Esophagus squamous epithelium (tissue), 5 donors: ENCODE measurements at places on chromosomes 6 and 20. TPM values are rescaled to one million over a fixed set of nuclear protein-coding genes. Genes with fewer than 3 reads are reported as not detected.

Gene EMILIN3
- total RNA-seq: not detected

DNA sequence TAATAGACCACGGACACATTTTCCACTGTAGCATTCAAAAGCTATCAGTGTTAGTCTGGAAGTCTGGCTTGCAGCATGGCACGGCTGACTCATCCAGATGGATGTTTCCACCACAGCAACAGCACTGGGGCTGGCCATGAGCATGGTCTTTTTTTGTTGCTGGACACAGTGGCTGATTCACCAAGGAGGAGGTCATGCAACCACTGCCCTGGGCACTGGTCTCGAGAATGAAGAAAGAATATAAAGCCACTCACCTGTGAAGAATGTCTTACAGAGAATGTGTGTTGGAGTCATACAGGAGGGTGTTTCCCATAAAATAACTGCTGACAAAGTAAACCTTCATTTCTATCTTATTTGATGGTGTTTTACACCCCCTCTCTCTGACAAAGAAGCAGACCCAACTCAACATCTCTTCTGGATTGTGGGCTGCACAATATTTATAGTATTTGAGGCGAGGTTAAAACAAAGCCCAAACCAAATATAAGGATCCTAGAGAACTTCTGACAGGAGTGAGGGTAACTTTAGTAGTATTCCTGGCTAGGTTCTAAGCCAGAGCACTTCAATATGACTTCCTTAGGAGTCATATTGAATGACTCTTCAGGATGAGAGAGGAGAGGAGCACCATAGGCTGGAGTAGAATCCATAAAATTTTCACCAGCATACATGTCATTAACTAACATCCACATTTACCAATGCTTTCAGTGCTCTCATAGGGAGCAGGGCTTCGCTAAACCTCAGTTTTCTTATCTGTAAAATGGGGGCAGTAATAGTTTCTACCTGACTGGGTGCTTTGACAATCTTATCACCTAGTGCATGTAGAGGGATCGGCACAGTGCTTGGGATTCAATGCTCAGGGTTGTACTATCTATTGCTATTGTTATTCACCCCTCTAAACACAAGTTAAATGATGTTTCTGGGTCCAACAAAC is 121.4 kb downstream of the KIF13A start:
- no peak for DNase-seq
- H3K36me3 ChIP-seq: no peaks in the 10 kb centered on the region
- H3K4me3 ChIP-seq: no peak overlapping the region
- no peaks in the 10 kb centered on the region for H3K27me3 ChIP-seq

- peaks cover 69% of the 10 kb centered on the region for H3K27me3 ChIP-seq
- no peaks in the 10 kb centered on the region for H3K4me1 ChIP-seq
- no peak overlapping the region for H3K4me3 ChIP-seq
Observed at GRCh38 chr20:38685853-38686473, 38.3 kb upstream of the SLC32A1 start.

- H3K27ac ChIP-seq: no peak overlapping the region
- H3K4me3 ChIP-seq: no peak overlapping the region
- DNase-seq: no peak
- no peaks in the 10 kb centered on the region for H3K27me3 ChIP-seq
Observed at GRCh38 chr20:7285918-7286556, 518.6 kb downstream of the BMP2 start.

DNA sequence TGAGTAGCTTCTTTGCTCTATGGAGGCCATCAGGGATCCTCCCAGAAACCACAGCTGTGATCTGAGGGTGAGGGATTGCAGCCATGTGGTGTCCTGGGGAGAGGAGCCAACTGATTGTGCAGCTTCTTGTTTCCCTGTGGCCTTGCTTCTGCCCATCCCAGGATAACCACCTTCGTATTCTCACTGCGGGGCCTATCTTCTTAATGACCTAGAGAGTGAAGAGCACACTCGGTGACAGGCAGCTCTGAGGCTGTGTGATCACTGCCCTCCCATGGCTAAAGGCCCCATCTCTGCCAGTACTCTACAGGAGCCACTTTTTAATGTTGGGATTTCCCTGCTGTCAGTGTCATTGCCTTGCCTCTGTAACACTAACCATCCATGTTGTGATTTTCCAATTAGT is 5.3 kb upstream of the RAET1L start:
- H3K27ac ChIP-seq: no peak overlapping the region
- H3K4me1 ChIP-seq: peaks cover 10% of the 10 kb centered on the region
- DNase-seq: no peak
- H3K27me3 ChIP-seq: no peaks in the 10 kb centered on the region
- H3K4me3 ChIP-seq: no peak overlapping the region
- H3K36me3 ChIP-seq: no peaks in the 10 kb centered on the region

Gene CTCFL
- total RNA-seq: not detected

- no peak overlapping the region for H3K4me3 ChIP-seq
- DNase-seq: no peak
- H3K36me3 ChIP-seq: no peaks in the 10 kb centered on the region
- no peak overlapping the region for H3K27ac ChIP-seq
- H3K4me1 ChIP-seq: no peaks in the 10 kb centered on the region
- H3K27me3 ChIP-seq: no peaks in the 10 kb centered on the region
Observed at GRCh38 chr6:46392294-46392693, 99.0 kb downstream of the RCAN2 start.

DNA sequence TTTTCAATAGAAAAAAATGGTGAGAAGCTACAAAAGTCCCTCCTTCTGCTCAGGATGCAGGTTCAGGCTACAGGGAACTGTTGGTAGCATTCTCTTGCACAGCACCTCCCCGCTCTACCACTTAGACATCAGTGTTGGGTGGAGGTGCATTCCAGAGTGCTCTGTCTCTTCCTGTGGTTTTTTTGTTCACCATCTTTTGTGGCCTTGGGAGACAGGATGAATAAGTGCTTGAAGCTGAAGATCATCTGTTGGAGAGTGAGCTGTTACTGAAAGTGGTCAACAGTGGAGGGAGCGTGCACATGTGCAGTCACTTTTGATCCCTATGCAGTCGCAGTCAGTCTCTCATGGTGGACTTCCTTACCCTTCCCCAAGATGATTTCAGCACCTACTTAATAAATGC is 16.6 kb upstream of the BTBD3 start:
- no peak for DNase-seq
- no peak overlapping the region for H3K27ac ChIP-seq
- no peaks in the 10 kb centered on the region for H3K27me3 ChIP-seq
- no peak overlapping the region for H3K4me3 ChIP-seq

DNA sequence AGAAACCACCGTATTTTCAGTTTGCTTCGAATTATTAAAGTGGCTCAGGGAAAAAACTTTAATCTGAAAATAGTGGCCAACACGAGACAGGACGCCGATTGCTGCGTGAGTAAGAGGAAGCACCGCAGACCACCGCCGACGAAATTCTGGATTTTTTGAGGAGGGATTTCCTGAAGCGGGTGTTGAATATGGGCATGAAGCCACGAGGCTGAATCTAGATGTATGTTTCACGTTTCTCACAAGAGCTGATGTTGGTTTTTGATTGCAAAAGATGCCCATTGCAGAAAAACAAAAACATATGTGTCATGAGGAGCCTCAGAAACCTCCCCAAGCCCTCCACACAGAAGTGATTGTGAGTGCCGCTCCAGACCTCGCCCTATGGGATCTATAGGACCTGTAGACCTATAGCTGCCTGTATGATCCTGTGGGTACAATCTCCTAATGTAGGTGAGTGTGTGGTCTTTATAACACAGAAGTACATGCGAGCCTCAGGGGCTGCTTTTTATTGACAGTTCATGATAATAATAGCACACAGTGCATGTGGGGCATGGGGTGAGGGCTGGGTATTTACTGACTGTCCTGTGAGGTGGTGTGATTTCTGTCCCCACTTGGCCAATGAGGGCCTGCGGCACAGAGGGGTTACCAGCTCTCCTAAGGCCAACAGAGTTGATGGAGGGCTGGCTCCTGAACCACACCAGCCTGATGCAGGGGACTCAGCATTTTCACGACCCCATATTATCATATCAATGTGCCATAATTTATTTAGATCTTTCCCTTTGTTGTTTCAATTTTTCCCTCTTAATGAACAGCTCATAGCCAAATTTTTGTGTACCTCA is 243.9 kb downstream of the DLL1 start:
- H3K4me3 ChIP-seq: no peak overlapping the region
- no peaks in the 10 kb centered on the region for H3K27me3 ChIP-seq
- H3K36me3 ChIP-seq: no peaks in the 10 kb centered on the region

GRCh38 chr20:49705358-49705757 is 8.3 kb downstream of the B4GALT5 start:
- H3K27me3 ChIP-seq: no peaks in the 10 kb centered on the region
- no peak overlapping the region for H3K27ac ChIP-seq
- no peak for DNase-seq
- peaks cover 22% of the 10 kb centered on the region for H3K4me1 ChIP-seq

Gene NKX2-2
- not detected for total RNA-seq

DNA sequence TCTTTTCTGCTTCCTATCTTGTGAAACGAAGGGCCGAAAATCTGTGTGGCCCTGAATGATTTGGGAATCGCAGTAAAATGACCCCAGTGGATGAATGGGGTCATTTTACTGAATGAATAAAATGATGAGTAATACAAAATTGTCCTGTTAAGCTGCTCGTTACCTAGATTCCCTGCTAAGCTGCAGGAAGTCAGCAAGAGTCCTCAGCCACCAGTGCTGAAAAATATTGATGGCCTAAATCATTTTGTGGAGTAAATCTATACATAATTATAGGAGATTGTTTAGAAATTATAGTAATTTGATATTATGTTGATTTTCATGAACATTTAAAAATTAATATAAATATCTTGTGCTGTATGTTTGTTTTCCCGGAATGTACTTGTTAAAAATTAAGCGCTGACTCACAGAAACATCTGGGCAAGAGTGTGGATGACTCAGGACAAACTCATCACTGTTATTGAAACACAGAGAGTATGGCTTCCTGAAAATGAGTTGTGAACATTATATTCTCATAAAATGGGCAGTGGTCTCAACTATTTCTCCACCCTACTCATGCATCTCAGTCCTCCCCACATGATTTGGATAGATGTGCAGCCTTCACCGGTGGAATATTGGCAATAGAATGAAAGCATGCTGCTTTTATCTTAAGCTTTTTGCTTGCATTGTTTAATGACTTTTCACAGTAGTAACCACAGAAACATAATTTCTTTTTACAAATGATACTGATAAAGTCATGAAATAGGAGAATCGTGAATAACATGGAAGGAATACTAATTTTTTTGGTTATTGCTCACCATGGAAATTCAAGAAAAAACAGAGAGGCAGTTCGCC is 36.2 kb upstream of the RGS17 start:
- H3K4me1 ChIP-seq: peaks cover 5% of the 10 kb centered on the region
- DNase-seq: no peak
- no peaks in the 10 kb centered on the region for H3K27me3 ChIP-seq
- no peak overlapping the region for H3K27ac ChIP-seq
- H3K36me3 ChIP-seq: no peaks in the 10 kb centered on the region

- DNase-seq: no peak
- no peaks in the 10 kb centered on the region for H3K36me3 ChIP-seq
- H3K4me1 ChIP-seq: no peaks in the 10 kb centered on the region
- H3K4me3 ChIP-seq: no peak overlapping the region
- no peaks in the 10 kb centered on the region for H3K27me3 ChIP-seq
Observed at GRCh38 chr6:125453516-125453915, 151.7 kb upstream of the HDDC2 start.

Gene TUBB2B
- 5.0 TPM for total RNA-seq

- no peaks in the 10 kb centered on the region for H3K4me1 ChIP-seq
- H3K4me3 ChIP-seq: no peak overlapping the region
- DNase-seq: no peak
- H3K36me3 ChIP-seq: no peaks in the 10 kb centered on the region
- H3K27me3 ChIP-seq: no peaks in the 10 kb centered on the region
- no peak overlapping the region for H3K27ac ChIP-seq
Observed at GRCh38 chr20:36004045-36004444, 35.7 kb downstream of the CNBD2 start.

GRCh38 chr6:36069573-36069972 is 42.0 kb downstream of the MAPK14 start:
- no peaks in the 10 kb centered on the region for H3K36me3 ChIP-seq
- H3K27ac ChIP-seq: no peak overlapping the region
- DNase-seq: no peak

Gene AURKA
- 2.9 TPM for total RNA-seq

DNA sequence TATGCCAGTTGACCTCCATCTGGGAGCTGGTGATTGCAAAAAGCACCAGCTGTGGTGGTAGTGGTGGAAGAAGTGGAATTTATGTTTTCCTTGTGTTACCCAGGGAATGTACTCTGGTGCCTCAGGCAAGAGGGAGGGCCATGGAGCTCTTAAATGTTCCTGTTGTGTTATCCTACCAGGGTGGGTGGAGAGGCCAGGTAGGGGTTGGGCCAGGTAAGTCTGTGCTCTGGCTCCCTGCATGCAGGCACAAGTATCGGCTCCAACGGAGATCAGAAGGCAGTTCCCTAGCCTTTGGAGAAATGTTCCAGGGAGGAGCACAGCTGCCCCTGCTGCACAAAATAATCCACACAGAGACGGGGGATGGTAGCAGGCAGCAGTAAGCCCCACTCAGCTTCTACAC is 419.3 kb upstream of the EYS start:
- no peaks in the 10 kb centered on the region for H3K27me3 ChIP-seq
- H3K27ac ChIP-seq: no peak overlapping the region
- H3K4me1 ChIP-seq: no peaks in the 10 kb centered on the region
- H3K36me3 ChIP-seq: no peaks in the 10 kb centered on the region

Gene THBD
- total RNA-seq: 74.6 TPM

Gene HCK
- total RNA-seq: 16.9 TPM

Gene TNF
- not detected for total RNA-seq

GRCh38 chr6:157962601-157963302 is 18.9 kb upstream of the SYNJ2 start:
- H3K27me3 ChIP-seq: no peaks in the 10 kb centered on the region
- no peaks in the 10 kb centered on the region for H3K36me3 ChIP-seq
- no peak for DNase-seq
- H3K27ac ChIP-seq: no peak overlapping the region

- H3K27me3 ChIP-seq: no peaks in the 10 kb centered on the region
- H3K36me3 ChIP-seq: no peaks in the 10 kb centered on the region
- H3K4me3 ChIP-seq: no peak overlapping the region
- H3K4me1 ChIP-seq: no peaks in the 10 kb centered on the region
- no peak overlapping the region for H3K27ac ChIP-seq
- no peak for DNase-seq
Observed at GRCh38 chr6:97572943-97573342, 289.9 kb upstream of the MMS22L start.

Gene PNPLA1
- 0.64 TPM for total RNA-seq
